ENCODE measurements at places on chromosomes 4 and X.

DNA sequence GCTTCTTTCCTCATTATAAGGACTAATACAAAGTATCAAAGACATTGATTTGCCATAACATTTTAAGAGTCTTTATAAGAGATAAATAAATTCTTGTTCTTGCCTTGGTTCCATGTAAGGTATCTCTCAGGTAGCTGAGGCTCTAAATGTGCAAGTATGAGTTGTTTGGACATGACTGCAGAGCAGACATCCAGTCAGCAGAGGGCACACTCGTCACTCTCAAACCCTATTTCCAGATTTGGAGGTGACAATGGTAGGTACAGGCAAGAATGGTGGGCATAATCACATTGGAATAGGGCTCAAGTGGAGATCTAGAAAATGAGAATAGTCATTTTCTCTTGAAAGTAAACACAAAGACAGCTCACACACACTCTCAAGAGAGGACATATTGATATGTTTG lies 133.3 kb upstream of the ZIC3 start:
- no peak for DNase-seq

- DNase-seq: no peak
These were observed 128.8 kb upstream of the GPC4 start for GRCh38 chrX:133544115-133544514.

DNA sequence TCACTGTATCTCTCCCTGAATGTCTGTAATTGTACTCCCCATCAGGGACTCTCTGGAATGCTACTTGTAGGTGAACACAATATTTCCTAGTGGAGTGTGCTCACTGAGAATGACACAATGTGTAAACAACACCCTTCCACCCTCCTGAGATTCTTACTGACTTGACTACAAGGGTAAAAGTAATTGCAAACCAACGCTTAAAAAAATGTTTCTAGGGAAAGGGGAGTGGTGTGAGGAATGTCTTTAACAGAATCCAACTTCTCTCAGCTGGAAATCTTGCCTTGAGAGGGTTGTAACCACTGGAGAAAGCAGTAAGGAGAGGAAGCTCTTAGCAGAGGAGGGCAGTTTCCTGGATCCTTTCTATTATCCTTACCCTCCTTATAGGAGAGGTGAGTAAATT lies 5.1 kb upstream of the RAPGEF2 start:
- DNase-seq: no peak

DNA sequence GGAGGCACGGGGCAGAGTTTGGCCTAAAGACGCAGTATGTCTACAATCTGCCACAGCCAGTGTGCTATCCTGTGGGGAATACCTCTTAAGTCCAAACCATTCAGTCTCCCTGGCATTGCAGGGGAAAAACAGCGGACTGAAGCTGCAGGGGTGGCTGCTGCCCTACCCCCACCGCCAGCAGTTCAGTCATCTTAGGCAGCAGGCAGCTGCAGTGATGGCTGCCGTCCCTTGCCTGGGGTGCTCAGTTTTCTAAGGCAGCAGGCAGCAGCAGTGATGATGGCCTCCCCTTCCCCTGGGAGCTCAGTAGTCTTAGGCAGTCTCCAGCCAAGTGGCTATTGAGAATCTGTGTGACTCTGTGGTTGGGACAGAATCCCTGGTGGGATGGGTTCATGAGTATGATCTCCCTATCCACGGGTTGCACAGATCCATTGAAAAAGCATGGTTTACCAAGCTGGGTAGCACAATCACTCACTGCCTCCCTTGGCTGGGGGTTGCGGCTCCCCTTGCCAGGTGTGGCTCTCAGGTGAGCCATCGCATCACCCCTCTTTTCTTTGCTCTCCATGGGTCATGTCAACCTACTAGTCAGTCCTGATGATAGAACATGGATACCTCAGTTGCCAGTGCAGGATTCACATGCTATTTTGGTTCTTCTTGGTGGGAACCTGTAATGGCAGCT lies 48.9 kb upstream of the GRID2 start:
- DNase-seq: no peak

- DNase-seq: no peak
These were observed 2362.4 kb upstream of the TENM3 start for GRCh38 chr4:179880756-179881155.

DNA sequence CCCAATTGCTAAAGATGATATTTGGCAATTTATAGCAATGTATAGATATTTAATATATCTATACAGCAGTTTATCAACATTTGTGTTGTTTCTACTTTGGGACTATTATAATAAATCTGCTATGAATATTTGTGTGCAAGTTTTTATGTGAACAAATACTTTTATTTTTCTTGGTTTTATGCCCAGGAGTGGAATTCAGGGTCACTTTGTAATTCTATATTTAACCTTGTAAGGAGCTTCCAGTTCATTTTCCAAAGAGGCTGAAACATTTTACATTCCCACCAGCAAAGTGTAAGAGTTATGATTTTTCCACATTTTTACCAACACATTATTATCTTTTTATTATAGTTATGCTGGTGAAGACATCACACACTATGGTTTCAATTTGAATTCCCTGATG lies 801.3 kb downstream of the PCDH18 start:
- DNase-seq: no peak

DNA sequence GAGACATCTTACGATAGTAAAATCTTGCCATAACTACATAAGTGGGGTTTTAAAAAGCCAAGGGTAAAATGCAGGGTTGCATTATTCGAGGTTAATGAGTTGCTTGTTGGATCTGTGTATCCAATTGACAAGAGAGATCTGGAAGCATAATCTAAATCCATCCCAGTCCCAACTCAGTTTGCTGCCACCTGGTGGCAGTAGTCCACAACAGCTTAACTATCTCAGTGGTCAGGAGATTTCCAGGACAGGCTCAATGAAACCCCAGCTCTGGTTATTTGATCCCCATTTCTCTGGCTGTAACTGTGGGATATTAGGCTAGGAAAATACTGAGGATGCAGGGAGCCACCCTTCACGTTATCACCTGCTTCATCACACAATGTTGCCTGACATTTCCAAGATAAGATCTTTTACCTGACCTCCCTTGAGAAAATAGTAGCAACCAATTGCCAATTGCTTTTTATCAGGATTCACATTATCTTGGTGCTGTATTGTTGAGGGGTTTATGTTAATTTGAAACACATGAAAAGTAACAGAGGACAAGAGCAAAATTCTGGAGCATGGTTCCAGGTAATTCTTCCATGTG lies 88.2 kb upstream of the TNIP3 start:
- peak; percentile 64 for DNase-seq

DNA sequence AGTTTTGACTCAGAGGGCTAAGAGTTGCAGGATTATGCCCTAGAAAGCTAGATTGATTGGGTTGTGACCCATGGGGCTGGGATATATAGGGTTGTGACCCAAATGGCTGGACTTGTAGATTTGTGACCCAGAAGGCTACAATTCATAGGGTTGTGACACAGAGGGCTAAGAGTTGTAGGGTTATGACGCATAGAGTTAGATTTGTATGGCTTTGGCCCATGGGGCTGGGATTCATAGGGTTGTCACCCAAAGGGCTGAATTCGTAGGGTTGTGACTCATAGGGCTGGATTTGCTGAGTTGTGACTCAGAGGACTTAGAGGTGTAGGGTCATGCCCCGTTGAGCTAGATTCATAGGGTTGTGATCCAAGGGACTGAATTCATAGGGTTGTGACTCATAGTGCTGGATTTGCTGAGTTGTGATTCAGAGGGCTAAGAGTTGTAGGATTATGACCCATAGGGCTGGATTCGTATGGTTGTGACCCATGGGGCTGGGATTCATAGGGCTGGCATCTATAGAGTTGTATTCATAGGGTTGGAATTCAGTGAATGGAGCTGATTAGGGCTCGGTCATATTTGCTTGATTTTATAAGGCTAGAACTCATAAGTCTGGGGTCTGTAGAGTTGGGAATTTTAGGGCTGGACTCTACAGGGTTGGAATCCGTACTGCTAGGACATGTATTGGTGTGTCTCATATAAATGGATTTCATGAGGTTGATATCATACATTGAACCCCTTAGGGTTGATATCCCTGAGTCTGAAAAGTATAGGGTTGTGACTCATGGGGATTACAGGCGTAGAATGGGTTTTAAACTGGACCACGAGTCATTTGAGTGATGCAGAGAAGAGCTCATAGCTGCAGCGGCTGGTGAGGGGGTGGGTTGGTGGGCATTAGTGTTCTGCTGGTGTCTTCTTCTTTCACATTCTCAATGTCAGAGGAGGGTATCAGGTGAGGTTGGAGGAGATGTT lies 125.7 kb downstream of the CRLF2 start:
- peak; percentile 15 for DNase-seq

DNA sequence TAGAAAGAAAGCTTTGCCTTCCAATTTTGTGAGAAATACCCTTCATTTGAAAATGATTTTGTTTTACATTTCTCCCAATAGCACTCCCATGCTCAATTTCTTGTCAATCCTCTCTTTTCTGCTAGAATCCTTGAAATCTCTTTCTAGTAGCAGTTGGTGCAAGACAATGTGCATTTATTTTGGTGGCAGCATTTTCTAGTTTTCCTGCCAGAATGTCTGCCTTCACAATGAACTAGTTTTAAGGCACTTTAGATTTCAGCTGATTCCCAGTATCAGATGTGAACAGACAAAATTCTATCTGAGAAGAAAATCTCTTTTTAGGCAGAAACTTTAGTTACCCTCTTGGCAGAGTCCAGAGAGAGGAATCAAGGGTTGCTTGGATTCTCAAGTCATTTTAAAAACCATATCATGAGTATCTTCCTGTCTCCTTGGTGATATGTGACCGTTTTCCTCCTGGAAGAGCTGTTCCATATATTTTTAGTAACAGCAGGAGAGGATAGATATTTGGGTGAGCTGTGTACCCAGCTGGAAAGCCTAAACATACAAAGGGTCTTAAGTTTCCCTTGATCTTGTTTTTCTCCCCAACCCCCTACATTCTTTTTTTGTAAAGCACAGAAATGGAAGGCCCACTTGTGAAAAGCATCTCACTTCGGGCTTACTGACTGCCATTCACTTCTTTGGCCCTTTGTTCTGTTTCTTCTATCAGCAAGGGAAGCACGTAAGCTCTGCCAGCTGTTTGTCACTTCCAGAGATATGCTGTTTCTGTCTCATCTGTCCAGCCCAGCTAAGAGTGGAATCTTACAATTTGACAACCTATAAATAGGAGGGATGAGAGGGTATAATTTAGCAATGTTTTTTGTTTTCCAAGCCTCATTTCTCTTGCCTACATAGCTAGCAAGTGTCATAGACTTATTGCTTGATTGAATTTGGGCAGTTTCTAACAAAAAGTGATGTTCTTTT lies 38.7 kb downstream of the TSPAN7 start:
- DNase-seq: no peak
